D341Med (cell line): ENCODE measurements at places on chromosomes 7 and 10.

- no peak for DNase-seq
Observed at GRCh38 chr7:23672033-23672432, 8.0 kb upstream of the FAM221A start.

GRCh38 chr7:24842449-24843241, 85.4 kb upstream of the GSDME start:
- DNase-seq = no peak

DNA sequence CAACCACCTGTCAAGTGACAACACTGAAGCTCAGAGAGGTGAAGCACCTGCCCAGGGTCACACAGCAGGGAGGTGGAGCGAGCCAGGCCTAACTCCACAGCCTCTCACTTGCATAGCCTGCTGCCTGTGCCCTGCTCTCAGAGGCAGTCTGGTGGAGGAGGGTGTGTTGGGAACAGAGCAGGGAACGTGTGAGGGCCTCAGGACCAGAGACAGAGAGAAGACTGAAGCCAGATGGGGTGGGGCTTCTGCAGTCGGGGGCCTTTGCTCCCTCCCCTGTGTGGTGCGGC, 114.0 kb downstream of the PTPN20 start:
- DNase-seq = no peak

- peak; percentile 24 for DNase-seq
Observed at GRCh38 chr7:76506081-76506440, 4.3 kb upstream of the UPK3B start.

DNA sequence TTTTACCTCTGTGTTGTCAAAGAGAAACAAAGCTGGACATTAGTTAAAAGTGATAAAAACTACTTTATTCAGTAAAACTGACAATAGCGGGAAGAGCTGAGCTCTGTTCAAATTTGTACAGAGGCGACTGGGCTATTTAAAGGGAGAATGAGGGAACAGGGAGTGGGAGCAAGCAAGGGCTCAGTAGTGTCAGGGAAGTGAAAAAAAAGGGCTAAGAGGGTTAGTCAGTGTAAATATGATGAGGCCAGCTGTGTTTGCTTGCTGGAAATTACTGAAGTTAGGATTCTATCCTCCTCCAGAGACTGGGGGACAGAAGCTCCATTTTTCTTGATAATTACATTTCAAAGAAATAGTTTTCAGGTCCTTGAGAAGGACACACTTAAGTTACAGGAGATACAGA, 232.5 kb downstream of the SH2D4B start:
- no peak for DNase-seq

GRCh38 chr7:44263326-44264082, 61.9 kb downstream of the CAMK2B start:
- no peak for DNase-seq

GRCh38 chr10:116984202-116984990, 20.6 kb downstream of the SHTN1 start:
- DNase-seq = no peak

- no peak for DNase-seq
Observed at GRCh38 chr10:51666456-51666855, 32.9 kb downstream of the CSTF2T start.

DNA sequence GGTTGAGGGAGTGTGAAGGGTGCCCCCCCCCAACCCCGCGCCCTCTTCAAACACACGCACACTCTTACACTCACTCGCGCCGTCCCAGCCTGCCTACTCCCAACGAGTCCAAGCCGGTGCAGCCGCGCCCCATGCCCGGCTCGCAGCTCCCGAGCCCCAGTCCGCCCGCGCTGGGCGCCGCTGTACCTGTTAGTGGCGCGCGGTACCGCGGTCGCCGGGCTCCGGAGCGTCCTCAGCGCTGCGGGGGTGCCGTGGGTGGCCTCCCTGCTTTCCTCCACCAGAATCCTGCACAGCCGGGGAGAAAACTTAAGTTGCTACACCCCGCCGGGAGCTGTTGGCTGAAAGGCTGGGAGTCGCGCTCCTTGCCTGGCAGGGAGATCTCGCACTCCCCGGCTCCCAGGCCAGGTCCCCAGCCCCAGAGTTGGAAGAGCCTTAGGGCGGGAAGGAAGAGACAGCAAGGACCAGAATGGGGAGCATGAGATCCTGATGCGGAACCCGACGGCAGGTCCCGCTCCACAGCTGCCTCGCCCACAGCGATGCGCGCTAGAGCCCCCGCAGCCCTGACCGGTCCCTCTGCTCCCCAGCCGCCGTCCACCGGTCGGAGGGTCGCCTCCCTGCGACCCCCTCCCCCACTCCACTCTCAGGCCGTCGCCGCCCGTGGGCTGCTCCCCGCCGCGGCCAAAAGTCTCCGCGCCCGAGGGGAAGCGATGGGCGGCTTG, 863 bp downstream of the ST8SIA6 start:
- DNase-seq = peak; percentile 71

- no peak for DNase-seq
Observed at GRCh38 chr10:26221541-26221940, 5.0 kb downstream of the GAD2 start.

DNA sequence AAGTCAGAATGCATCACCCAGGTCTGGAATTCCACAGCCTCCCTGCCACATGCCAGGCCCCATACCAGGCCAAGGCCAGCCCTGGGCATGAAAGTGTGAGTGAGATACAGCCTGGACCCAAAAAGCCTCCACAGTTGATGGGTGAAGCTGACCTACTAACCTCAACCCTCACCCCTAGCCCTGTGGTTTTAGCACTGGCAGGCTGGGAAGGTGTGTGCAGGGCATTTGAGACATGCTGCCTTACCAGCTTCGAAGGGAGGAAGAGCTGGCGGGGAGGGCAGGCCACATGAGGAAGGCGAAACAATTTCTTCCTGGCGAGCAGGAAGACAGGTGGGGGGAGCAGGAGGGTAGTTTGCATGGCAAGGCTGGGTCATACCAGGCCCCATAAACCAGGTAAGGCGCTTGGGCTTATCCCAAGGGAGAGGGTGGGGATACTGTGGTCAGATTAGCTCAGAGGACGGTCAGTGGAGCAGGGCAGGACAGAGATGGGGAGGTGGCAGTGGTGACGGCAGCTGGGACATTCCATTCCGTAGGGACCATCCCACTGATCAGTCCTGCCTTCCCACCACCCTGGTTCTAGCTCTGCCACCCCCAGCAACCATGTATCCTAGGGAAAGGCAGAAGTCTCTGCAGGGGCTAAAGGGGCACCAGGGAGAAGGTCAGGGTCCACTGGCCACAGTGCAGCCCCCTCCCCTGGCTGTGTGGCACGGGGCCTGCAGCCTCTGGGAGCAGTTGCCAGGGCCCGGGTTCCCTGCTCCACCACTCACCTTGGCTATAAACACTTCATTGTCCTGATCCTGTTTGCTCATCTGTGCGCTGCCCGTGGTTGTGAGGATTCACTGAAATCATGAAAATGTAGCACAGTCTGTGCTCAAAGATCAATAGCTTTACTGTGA, 155.8 kb downstream of the NRF1 start:
- DNase-seq = no peak

- no peak for DNase-seq
Observed at GRCh38 chr7:147478796-147479195, 1111.8 kb upstream of the C7orf33 start.

DNA sequence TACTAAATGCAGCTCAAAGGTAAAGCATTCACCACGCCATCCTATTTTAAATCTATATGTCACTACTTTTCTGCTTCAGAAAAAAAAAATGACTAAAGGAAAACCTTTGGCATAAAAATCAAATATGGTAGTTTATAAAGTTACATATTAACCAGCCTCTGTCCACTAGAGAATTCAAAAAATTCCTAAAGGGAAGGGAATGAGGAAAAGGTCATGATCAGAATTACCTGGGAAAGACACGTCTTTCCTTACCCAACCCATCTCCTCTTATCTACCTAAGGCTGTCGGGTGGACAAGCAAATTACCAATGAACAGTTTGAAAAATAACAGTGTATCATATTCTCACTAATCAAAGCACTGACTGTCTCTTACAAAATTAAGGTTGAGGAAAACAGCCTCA, 100.7 kb upstream of the TMEM106B start:
- no peak for DNase-seq

- DNase-seq = no peak
Observed at GRCh38 chr10:609262-609658, 80.2 kb downstream of the DIP2C start.

DNA sequence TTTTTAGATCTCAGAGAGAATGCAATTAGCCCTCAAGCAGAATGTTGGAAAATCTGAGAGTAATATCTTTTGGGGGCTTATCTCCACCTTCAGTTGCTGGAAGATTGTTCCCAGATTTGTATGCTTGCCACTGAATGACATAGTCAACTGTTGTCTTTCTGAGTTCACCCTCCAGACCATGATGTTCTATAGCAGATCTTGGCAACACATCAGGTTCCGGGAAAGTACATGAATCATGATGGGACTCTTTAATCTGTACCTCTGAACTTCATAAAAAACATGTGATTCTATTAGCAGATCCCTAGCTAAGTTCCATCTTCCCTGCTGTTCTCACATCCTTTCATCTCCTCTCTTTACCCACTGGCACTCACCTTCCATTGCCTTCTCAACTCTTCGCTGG, 68.9 kb downstream of the PLCE1 start:
- DNase-seq = no peak
